ENCODE measurements at places on chromosomes 1 and 21.
A peak's percentile ranks its signal among the peaks of the same experiment; 100 is the strongest.

DNA sequence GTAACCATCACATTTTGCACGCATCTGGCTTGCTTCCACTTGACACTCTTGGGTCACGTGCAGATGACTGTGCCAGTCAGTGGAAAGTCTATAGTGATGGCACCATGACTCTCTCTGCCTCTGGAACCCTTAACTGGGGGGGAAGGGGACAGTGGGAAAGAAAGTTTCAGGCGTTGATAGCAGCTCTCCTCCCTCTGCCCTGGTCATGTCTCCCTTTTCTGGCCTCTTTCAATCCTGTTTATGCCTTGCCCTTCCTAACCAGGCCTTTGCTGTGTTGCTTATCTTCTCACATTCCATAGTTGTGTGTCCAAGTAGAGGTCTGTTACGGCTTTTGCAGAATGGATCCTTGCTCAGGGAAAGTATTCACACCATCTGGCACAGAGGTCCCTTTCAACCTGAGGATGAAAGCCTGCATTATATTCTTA is 93.5 kb downstream of the NRDC start:
- DNase-seq = no peak

GRCh38 chr1:21497466-21498061 is 11.7 kb upstream of the ALPL start:
- no peak for DNase-seq

DNA sequence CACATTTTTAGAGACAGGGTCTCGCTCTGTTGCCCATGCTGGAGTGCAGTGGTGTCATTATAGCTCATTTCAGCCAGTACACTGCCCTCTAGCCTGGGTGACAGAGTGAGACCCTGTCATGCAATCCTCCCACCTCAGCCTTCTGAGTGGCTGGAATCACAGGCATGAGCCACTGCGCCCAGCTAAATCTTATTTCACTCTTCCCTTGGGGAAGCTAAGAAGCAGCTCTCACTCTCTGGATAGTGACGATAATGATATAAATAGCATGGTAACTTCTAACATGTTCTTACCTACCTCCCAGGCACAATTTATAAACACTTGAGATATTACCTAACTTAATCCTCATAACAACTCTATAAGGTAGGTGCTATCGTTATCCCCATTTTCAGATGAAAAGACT is 24.9 kb downstream of the IQGAP3 start:
- DNase-seq = no peak

GRCh38 chr1:111222308-111223125 is 5.0 kb upstream of the CHI3L2 start:
- peak; percentile 65 for DNase-seq

GRCh38 chr1:151953409-151954094 is 40.1 kb downstream of the S100A10 start:
- no peak for DNase-seq
